ENCODE measurements at places on chromosomes 6 and 20.

DNA sequence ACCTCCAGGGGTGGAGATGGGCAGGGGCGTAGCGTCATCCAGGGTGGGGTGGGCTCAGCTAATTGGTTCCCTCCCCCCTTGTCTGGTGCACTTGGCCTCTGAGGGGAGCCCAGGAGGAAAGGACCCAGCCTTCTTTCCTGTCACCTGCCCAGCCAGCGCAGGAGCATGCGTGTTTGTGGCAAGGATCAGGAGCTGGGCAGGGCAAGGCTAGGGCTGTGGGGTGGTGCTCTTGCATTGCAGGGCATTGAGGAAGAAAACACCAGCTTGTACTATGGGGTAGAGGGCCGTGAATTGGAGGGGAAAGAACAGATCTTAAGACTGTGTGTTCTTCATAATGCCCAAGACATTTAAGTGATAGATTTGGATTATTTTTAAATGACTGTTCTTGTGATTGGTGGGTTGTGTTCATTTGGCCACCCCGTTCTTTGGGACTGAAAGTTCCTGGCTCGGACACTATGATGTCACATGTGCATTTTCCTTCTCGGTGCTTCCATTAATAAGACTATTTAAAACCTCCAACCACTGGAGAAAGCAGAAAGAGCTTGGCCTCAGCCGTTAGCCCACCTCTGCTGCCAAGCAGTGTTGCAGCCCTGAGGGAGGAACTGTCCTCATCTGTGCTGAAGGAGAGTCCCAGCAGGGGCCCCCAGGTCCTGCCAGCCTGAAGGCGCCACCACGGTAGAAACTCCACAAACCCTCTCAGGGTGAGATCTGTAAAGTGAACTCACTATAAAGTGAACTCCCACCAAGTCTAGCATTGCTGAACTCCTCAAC is 136.2 kb upstream of the INSM1 start:
- no peak for DNase-seq

GRCh38 chr6:170046791-170047626 is 243.9 kb downstream of the DLL1 start:
- DNase-seq = peak; percentile 1

- DNase-seq = no peak
Measured at GRCh38 chr6:161487217-161487531, 213.3 kb upstream of the AGPAT4 start.

DNA sequence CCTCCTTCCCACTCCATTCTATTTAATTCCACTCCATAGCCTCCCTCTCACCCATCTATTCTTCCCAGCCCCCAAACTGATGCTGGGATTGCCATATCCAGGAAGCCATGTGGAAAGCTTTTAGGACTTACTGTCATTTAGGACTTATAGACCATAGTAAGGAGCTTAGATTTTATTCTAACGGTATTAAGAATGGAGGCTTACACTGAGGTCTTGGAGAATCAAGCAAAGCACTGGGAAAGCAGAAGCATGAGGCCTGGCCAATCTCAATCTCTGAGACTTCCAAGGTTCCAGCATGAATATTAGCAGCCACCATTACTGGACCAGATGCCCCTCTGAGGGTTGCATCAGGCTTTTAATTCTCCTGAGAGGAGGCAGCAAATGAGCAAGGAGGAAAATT is 1.4 kb downstream of the CST9 start:
- no peak for DNase-seq

GRCh38 chr6:25395731-25396130 is 116.6 kb downstream of the CARMIL1 start:
- no peak for DNase-seq

DNA sequence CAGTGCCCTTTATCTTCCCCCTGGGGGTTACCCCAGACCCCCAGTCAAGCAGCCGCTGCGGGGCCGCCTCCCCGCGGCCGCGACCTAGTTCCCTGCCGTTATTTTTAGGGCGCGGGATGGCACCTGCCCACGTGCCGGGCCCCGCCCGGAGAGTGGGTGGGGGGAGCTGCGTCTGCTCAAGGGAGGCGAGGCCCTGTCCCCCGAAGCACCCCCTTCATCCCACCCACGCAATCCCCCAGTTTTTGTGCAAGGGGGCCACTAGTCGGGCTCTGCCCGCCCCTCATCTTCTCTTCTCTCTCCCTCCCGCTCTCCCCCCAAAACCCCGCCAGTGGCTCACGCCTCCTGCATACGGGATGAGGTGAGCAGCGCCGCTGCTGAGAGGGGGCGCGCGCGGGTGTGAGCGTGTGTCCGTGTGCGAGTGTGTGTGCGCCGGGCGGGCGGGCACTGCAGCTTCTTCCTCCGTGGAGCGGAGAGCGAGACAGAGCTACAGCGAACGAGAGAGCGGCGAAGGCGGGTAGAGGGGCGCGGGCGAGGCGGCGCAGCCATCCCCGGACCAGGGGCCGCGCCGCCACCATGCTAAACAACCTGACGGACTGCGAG is at the start of gene SLC12A5:
Gene SLC12A5, plus strand, starts transcription at position 444 of the 600 bp plus-strand sequence. Its CDS starts 130 bp downstream, at position 574.
- no peak for DNase-seq

DNA sequence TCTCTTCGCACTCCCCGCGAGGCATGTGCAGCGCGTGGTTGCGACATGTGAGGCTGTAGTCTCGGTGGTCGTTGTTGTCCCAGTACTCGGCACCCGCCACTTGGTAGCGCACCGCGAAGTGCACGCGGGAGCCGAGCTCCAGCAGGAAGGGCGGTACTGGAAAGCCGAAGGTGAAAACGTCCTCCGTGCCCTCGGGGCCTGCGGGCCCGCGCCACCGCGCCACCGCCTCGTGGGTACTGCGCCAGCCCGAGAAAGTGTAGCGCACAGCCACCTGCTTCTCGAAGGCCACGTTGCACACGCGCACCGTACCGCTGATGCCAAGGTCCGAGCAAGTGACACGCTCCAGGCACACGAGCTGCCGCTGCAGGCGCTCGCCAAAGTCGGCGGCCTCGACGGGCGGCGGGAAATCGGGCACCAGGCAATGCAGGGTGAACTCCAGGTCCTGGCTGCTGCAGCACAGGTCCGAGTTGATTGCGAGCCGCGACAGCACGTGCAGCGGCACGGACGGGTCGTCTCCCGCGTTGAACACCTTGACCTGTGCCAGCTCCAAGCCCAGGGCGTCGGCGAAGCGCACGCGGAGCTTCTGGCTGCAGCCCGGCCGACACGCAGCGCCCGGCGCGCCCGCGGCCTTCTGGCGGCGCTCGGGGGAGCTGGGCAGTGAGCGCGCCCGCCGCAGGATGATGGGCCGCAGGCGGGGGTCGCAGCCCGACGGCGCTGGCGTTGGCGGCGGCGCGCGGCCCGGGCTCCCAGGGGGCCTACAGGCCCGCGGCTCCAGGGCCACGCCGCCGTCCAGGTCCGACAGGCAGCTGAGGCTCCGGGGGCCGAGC is 840 bp downstream of the PPP1R3D start:
- DNase-seq = no peak

GRCh38 chr6:125111219-125111983 is 42.2 kb upstream of the TPD52L1 start:
- no peak for DNase-seq

All from activated naive CD4-positive, alpha-beta T cell treated with anti-CD3 and anti-CD28 coated beads, Interleukin-2, amount 50 U/mL, for 16 hours (primary cell).